ENCODE measurements at places on chromosomes 7 and 10. TPM values are rescaled to one million over a fixed set of nuclear protein-coding genes. Genes with fewer than 3 reads are reported as not detected.

The GNG11 gene
- total RNA-seq = 652 TPM

The ZNF488 gene
- under 0.01 TPM for total RNA-seq

The CYP2C19 gene
- total RNA-seq = not detected

The NXPH1 gene
- total RNA-seq = not detected

The STOX1 gene
- total RNA-seq = 0.34 TPM

All from dermis blood vessel endothelial cell (primary cell).